ENCODE measurements at places on chromosomes 4 and X. TPM values are rescaled to one million over a fixed set of nuclear protein-coding genes. Genes with fewer than 3 reads are reported as not detected.

- no peaks in the 10 kb centered on the region for H3K27me3 ChIP-seq
- no peaks in the 10 kb centered on the region for H3K4me1 ChIP-seq
- no peak overlapping the region for H3K27ac ChIP-seq
- DNase-seq: no peak
- H3K36me3 ChIP-seq: no peaks in the 10 kb centered on the region
Measured at GRCh38 chr4:37601531-37601930, 84.6 kb downstream of the RELL1 start.

DNA sequence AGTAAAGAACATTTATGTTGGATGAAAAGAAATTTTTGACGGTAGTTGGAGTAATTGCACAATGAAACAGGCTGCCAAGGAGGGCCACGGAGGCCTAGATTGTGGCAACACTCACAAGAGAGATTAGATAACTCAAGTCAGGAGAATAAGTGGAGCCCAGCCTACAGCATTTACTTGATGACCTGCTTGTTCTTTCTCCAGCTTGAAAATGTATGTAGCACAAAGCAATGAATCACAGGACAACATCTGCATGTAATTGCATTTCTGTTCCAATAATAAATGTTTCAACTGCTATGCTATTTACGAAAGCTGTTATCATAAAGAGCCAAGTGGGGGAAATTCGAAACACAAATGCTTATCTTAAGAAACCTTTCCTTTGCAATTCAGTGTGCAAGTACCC lies 221.2 kb upstream of the MID1 start:
- no peaks in the 10 kb centered on the region for H3K4me1 ChIP-seq
- H3K27me3 ChIP-seq: no peaks in the 10 kb centered on the region
- no peak overlapping the region for H3K27ac ChIP-seq
- DNase-seq: no peak
- H3K4me3 ChIP-seq: no peak overlapping the region

DNA sequence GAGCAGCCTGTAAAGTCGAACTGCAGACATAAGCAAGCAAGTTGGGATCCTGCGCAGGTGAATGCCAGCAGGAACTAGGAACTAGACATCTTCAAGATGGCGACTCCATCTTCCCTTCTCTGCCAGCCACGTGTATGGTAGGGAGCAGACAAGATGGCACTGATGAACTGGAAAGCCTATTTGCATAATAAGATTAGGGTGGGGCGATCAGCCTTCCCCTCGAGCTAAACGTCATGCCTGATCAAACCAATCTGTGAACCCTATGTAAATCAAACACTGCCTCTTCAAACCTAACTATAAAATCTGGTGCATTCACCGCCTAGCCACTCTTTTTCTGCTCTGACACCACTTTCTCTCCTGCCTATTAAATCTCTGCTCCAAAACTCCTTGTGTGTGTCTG lies 28.1 kb upstream of the LGI2 start:
- DNase-seq: no peak
- H3K27me3 ChIP-seq: no peaks in the 10 kb centered on the region
- no peak overlapping the region for H3K4me3 ChIP-seq
- H3K4me1 ChIP-seq: no peaks in the 10 kb centered on the region
- H3K27ac ChIP-seq: no peak overlapping the region
- H3K36me3 ChIP-seq: no peaks in the 10 kb centered on the region

DNA sequence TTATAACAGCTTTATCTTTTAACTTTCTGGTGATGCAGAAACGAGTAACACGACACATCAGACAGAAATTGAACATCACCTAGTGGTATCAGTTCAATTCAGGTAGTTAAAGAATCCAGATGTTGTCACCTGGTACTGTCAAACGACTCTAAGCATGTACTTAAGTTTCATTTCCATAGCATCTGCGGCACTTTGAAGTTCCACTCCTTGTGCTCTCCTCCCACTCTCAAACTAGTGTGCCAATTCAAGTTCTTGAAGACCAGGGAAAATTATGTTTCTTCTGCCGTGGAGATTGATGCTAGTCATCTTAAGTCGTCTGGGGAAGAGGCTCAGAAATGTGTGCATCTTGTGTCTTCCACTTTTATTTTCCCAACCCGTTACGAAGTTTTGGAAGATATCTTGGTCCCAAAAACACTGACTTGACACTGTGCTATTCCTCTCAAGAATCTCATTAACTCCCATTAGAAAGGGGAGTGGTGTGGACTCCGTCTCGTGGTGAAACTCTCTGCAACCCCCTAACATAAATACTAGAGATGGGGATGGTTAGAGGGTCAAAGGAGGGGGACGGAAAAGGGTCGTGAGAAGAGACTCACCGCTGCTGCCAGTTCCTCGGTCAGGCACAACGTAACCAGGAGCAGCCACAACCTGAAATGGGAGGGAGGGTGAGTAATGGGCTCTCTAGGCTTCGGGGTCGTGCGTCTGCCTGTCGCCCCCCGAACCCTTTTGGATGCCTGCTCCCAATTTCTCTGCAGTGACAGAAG lies 693 bp downstream of the COL4A6 start:
- H3K27ac ChIP-seq: no peak overlapping the region
- H3K27me3 ChIP-seq: no peaks in the 10 kb centered on the region
- H3K36me3 ChIP-seq: no peaks in the 10 kb centered on the region
- DNase-seq: no peak

DNA sequence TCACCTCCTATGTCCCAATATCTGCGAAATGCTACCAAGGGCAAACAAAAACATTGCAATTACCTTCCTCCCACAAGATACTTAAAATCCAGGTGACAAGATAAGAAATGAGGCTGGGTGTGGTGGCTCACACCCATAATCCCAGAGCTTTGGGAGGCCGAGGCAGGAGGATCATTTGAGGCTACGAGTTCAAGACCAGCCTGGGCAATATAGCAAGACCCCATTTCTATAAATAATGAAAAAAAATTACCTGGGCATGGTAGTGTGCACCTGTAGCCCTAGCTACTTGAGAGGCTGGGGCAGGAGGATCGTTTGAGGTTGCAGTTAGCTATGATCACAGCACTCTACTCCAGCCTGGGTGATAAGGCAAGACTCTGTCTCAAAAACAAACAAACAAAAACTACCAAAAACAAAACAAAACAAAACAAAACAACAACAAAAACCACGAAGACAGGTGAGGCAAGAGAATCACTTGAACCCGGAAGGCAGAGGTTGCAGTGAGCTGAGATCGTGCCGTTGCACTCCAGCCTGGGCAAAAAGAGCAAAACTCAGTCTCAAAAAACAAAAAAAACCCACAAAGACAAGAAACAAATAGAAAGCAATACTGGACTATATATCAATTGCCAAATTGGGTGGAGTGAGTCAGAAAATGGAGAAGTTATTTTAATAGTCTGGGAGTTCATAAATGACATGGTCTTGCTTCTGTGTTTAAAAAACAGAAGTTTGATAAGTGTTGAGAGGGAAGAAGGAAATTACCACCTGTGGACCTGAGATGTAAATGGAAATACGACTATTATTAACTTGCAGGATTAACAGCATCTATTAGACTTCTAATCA lies 176.5 kb downstream of the FBXW7 start:
- no peaks in the 10 kb centered on the region for H3K27me3 ChIP-seq
- H3K4me1 ChIP-seq: peaks cover 17% of the 10 kb centered on the region
- no peak overlapping the region for H3K4me3 ChIP-seq
- no peaks in the 10 kb centered on the region for H3K36me3 ChIP-seq
- no peak for DNase-seq

GRCh38 chr4:1168191-1169101 lies 3.9 kb downstream of the SPON2 start:
- peaks cover 26% of the 10 kb centered on the region for H3K4me1 ChIP-seq
- peaks cover 9% of the 10 kb centered on the region for H3K27me3 ChIP-seq
- no peak overlapping the region for H3K4me3 ChIP-seq
- H3K36me3 ChIP-seq: no peaks in the 10 kb centered on the region
- H3K27ac ChIP-seq: no peak overlapping the region
- no peak for DNase-seq

GRCh38 chr4:11116940-11117339 lies 311.8 kb downstream of the HS3ST1 start:
- H3K27me3 ChIP-seq: no peaks in the 10 kb centered on the region
- no peak overlapping the region for H3K4me3 ChIP-seq
- H3K36me3 ChIP-seq: no peaks in the 10 kb centered on the region
- no peaks in the 10 kb centered on the region for H3K4me1 ChIP-seq
- no peak overlapping the region for H3K27ac ChIP-seq

- H3K4me3 ChIP-seq: no peak overlapping the region
- no peak overlapping the region for H3K27ac ChIP-seq
- no peaks in the 10 kb centered on the region for H3K27me3 ChIP-seq
- no peaks in the 10 kb centered on the region for H3K4me1 ChIP-seq
- no peaks in the 10 kb centered on the region for H3K36me3 ChIP-seq
- DNase-seq: no peak
Measured at GRCh38 chrX:13622401-13622964, 30.5 kb upstream of the TCEANC start.

DNA sequence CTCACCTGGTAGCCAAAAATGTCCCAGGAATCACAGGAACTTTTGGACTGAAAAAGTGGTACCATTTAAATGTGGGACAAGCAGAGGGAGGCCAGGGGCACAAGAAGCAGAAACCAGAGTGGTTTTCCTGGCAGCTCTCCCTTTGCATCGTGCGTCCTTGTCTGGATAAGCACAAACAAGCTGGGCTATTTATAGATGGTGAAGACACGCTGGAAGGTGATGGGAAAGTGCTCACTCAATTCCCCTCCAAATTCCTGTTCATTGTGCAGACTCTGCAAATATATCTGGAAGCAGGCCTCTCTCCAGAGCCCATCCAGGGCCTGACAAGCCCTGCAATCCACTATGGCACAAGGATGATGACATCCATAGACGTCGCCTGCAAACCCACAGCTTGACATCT lies 63.6 kb upstream of the MAP3K15 start:
- H3K27ac ChIP-seq: peak overlapping the region; percentile 57
- H3K27me3 ChIP-seq: no peaks in the 10 kb centered on the region
- H3K4me1 ChIP-seq: no peaks in the 10 kb centered on the region
- H3K4me3 ChIP-seq: no peak overlapping the region
- H3K36me3 ChIP-seq: no peaks in the 10 kb centered on the region
- no peak for DNase-seq

DNA sequence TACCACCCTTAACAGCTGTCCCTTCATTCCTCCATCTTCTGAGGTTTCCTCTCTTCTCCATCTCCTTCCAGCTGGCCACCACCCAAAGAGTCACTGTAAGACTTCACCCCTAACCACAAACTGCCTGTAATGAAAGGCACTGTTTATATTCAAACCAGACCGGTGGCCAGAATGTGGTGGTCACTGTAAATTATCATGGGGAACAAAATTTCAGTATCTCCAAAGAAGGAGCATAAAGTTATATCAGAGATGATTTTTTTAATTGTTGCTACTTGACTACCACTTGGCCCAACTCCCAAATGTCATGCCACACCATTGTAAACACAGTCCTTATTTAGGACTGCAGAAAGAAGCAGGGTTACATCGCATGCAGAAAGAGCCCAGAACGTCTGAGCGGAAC lies 44.8 kb downstream of the SMARCA1 start:
- no peaks in the 10 kb centered on the region for H3K4me1 ChIP-seq
- DNase-seq: peak; percentile 11
- no peak overlapping the region for H3K4me3 ChIP-seq
- H3K36me3 ChIP-seq: no peaks in the 10 kb centered on the region

- H3K4me1 ChIP-seq: no peaks in the 10 kb centered on the region
- peaks cover 14% of the 10 kb centered on the region for H3K27me3 ChIP-seq
- no peak for DNase-seq
- no peak overlapping the region for H3K4me3 ChIP-seq
- H3K36me3 ChIP-seq: no peaks in the 10 kb centered on the region
Measured at GRCh38 chrX:41029332-41029731, 55.9 kb upstream of the USP9X start.

- no peak for DNase-seq
- H3K27ac ChIP-seq: no peak overlapping the region
- no peaks in the 10 kb centered on the region for H3K4me1 ChIP-seq
- H3K4me3 ChIP-seq: no peak overlapping the region
- no peaks in the 10 kb centered on the region for H3K36me3 ChIP-seq
Measured at GRCh38 chrX:67651437-67652142, 107.8 kb downstream of the AR start.

- H3K4me1 ChIP-seq: no peaks in the 10 kb centered on the region
- DNase-seq: no peak
- no peaks in the 10 kb centered on the region for H3K36me3 ChIP-seq
- no peak overlapping the region for H3K4me3 ChIP-seq
- no peaks in the 10 kb centered on the region for H3K27me3 ChIP-seq
Measured at GRCh38 chr4:79272761-79273160, 53.1 kb downstream of the NAA11 start.

DNA sequence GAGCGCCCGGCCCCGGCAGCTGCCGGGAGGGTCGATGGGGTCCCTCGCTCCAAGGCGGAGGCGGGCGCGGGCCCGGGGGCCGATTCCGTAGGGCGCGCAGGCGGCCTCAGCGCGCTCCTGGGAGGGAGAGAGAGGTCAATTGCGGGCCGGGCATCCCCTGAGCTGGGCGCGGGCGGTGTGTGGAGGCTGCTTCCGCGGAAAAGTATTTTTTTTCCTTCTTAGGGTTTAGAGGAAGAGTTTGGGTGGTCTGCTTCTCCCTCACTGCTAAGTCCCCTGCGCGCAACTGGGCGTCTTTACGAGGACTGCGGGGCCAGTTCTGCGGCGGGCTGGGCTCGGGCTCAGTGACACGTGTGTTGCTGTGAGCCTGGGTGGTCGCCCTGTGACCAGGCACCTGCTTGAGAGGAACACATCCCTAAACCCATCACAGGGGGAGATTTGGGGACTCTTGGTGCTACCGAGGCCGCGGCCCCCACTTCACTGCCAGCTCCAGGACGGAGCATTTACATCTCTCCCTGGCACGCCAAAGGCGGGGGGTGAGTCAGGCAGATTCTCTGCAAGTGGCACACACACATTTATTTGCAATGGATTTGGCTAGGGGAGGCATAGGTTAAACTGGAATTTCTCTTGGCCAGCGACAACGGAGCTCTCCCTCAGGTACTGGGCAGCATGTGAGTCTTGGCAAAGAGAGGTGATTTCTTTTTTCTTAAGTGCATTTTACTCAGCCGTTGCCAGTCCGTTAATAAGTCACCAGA lies 151.2 kb upstream of the SLC4A4 start:
- DNase-seq: no peak
- H3K36me3 ChIP-seq: no peaks in the 10 kb centered on the region
- H3K27ac ChIP-seq: peak overlapping the region; percentile 79

DNA sequence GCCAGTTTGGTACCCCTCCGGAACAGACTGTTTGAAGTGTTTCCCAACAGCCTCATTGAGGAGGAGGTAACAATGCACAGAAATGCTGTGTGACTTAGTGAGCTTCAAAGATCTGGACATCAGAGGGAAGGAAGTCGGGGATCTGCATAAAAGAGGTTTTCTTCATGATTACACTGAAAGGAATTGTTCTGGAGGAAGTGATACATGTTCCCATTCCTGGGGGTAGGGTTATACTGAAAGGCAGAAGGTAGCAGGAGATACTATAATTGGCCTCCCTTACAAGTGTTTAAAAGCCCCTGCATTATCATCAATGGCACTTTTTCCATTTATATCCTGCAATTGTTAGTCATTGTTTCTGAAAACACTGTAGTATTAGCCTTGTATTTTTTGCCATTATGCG lies 94.0 kb upstream of the DKK2 start:
- no peak overlapping the region for H3K4me3 ChIP-seq
- no peak overlapping the region for H3K27ac ChIP-seq
- H3K36me3 ChIP-seq: no peaks in the 10 kb centered on the region

GRCh38 chrX:11504234-11504633 lies 161.5 kb downstream of the ARHGAP6 start:
- no peak for DNase-seq
- H3K27me3 ChIP-seq: no peaks in the 10 kb centered on the region
- H3K4me3 ChIP-seq: no peak overlapping the region

The CSAG1 gene
- not detected for total RNA-seq

The GRIA2 gene
- total RNA-seq: not detected

The IL2 gene
- total RNA-seq: not detected

The HTN1 gene
- not detected for total RNA-seq

The MAP9 gene
- total RNA-seq: 0.41 TPM

The PTTG2 gene
- total RNA-seq: not detected

The HADH gene
- 90.2 TPM for total RNA-seq

The ABCG2 gene
- total RNA-seq: 0.75 TPM

The POLN gene
- 0.86 TPM for total RNA-seq

The TEX11 gene
- not detected for total RNA-seq

All from gastrocnemius medialis (tissue), 4 donors.